ENCODE measurements at places on chromosomes 3 and 15.

GRCh38 chr3:119500265-119500664 lies 1.9 kb downstream of the TIMMDC1 start:
- DNase-seq = no peak

DNA sequence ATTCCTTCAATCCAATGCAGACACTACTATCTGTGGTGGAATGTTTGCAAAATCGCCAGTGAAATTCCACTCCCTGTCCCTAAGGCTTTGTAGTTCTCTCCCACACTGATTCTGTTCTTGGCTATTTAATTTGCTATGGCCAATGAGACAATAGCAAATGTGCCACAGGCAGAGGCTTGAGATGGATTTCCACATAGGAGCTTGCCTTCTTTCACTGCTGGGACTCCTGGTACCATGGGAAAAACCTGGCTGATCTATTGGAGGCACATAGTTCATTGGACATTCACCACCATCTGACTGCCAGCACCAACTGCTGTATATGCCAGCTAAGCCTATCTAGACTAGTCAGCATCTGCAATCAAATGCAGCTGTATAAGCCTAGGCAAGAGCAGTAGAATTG lies 103.8 kb downstream of the NR1D2 start:
- DNase-seq = no peak

DNA sequence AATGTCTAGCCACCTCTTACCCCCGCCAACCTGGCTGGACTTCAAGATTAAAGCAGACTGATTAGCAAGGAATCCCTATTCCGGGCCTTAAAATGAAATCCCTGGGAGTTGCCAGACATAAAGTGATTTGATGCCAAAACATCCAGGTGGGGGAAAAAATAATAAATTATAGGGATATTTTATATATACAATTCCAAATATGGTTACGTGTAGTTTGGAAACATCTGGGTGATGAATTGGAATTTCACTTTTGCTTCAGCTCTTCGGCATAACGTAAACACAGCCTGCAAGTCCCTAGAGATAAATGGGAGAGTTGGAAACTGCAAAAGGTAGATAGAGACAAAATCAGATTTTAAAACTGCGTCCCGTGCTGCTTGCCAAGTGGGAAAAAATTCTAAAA lies 545.5 kb upstream of the MDFIC2 start:
- no peak for DNase-seq

GRCh38 chr15:73927003-73927475 lies 777 bp downstream of the LOXL1 start:
- DNase-seq = peak; percentile 76

- DNase-seq = no peak
Observed at GRCh38 chr3:46617941-46618340, 5.6 kb downstream of the FAM240A start.

- DNase-seq = peak; percentile 87
Observed at GRCh38 chr3:151837057-151837456, 23.1 kb downstream of the AADAC start.

- DNase-seq = no peak
Observed at GRCh38 chr15:78157203-78157602, 8.0 kb downstream of the IDH3A start.
